Inflammatory macrophage treated with lipopolysaccharide for 1 hour (primary cell): ENCODE measurements at places on chromosomes 7 and 10.
A peak's percentile ranks its signal among the peaks of the same experiment; 100 is the strongest.

DNA sequence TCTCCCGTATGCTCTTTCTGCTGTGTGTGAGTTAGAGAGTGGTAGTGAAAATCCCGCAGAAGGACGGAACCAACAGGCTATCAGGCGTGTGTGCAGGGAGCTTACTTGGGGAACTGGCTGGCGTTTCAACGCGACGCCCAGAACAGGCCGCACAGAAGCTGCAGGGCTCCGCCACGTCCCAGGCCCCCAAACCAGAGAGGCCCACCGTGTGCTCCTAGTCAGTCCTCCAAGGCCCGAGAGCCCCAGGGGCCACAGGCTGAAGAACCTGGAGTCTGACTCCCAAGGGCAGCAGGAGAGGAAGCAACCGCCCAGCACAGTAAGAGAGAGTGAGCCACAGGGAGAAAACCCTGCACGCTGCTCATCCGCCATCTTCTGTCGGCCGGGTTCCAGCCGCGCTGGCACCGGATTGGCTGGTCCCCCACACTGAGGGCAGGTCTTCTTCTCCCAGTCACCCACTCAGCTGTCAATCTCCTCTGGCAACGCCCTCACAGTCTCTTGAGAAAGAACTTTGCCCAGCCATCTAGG, 730.6 kb upstream of the VSTM2A start:
- DNase-seq = no peak

GRCh38 chr7:17493446-17493845, 195.0 kb downstream of the AHR start:
- DNase-seq = no peak

- DNase-seq = peak; percentile 35
These were observed 232.5 kb downstream of the SKIDA1 start for GRCh38 chr10:21292763-21293517.

- DNase-seq = no peak
These were observed 296.1 kb upstream of the SEMA3A start for GRCh38 chr7:84490661-84491060.

DNA sequence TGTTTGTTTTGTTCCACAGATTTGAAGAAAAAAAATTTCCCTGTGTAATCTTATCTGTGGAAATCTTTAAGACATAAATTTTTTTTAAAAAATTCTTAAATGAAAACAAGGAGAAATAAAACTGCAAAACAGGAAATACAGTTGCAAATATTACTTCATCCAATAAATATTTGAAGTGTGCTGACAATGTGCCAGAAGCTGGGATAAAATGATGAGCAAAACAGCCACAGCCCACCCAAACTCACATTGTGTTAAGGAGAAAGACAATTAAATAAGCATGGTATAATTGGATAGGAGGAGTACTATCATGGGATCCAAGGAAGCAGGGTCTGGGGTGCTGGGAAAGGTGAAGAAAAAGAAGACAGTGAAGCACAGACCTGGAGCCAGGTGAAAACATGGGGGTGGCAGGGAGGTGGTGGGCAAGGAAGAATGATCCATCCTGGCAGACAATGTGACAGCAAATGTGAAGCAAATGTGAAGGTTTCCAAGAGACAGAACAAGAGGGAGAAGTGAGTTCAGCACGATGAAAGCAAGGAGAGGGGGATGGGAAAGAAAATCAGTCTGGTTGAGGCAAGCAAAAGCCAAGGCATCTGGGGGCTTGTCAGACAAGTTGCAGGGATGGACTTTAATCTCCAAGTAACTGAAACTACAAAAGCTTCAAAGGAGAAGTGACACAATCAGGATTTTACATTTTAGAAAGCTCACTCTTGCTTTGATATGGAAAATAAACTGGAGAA, 135.9 kb downstream of the HIBADH start:
- DNase-seq = no peak

DNA sequence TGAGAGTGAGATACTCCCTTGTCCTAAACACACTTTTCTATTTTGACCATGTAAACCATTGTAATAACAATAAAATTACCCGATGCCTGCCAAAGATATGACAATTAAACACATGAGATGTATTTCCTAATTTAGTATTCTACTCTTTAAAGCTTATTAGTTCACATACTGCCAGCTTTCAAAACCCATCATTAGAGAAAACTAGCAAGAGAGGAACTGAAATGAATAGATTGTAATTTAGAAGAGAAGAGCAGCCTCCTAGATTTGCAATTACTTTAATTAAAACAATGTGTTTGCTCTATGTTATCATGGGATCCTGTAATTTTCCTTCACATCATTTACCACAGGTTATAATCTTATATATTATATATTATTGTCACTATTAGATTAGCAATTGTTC, 428.2 kb downstream of the THSD7A start:
- no peak for DNase-seq

DNA sequence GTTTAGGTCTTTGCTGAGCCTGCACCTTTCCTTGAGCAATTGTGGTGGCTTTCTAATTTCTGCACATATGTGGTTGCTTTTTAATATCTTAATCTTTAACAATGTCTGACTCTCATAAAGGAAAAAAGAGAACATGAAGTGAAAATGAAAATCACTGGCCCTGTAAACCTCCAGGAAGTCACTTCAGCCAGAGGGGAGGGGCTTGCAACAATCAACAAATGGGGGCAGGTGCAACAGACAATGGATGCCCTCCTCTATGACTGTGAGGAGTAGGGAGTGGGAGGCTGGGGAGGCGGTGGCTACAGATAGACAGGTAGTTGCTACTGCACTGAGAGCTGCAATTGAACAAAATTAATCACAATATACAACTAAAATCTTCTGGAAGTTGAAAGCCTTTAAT, 1377.4 kb downstream of the XPNPEP1 start:
- DNase-seq = no peak

DNA sequence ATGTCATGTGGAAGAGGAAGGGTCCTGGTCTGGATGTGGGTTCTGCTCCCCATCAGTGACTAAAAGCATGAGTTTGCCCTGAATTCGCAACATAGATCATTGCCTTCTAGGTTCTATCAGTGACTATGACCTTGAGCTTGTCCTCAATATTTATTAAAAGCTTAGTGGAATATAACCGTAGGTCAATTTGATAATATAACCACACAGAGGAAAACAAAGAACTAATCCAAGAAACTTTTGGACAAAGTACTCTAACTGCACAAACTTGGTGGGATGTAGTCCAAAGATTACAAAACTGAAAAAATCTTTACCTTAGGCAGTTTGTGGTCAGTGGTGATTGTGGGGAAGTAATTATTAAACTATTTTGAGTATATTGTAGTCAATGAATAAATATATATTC, 152.9 kb downstream of the CYP26A1 start:
- DNase-seq = no peak

- DNase-seq = no peak
These were observed 37.6 kb downstream of the KCNH2 start for GRCh38 chr7:150940431-150941102.

DNA sequence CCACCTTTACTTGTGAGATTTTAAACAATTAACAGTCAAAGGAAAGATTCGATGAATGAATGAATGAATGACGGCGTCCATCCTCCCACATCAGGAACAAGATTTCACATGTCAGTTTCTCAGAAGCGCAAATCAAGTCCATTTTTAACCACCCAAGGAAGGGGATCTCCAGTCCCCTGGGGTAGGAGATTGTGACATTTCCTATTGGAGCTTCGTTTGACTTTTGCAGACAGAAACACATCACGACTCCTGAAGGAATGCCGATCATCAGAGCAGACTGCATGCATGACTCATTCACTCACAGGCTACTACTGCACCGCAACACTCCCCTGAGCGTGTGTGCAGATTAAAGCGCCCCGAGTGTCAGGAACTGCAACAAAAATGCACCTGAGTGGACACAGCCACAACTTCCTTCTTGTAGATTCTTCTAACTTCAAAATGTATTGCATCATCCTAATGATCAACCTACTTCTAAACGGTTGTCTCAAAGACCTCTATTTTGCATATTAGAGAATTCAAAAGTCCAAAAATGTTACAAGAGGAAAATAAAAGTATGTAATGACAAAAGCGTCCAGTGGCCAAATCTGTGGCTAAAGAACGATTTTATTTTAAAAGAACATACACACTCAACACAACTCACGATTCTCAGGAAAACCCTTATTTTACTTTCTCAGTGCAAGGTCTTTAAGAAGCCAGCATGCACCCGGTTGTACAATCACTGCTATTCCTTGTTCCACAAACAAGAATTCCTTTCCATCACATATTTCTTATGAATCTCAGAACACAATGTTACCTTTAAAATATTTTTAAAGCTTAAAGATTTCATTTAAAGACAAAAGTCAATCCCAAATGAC, 172.6 kb downstream of the FAM107B start:
- DNase-seq = peak; percentile 90

DNA sequence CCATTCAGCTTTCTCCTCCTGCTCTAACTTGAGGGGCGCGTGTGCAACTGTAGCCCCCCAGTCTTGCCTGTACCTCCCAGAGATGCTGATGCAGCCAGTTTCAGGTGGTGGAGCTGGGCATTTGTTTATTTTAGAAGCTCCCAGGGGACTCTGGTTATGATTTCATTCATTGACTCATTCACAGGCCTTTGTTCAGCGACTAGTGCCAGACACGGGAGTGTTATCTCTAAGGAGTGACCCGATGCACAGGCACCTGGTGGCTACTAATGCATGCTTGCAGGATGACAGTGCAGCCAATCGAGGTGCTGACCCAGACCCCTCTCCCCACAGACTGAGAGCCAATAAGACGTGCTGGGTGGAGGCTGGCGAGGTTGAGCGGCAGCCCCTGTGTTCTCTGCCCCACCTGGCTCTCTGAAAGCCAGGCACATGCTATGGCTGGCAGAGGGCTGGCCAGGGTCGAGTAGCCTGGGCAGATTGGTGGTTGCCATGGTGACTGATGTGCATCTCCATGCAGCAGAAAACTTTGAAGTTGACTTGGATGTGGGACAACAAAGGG, 19.7 kb upstream of the SLC18A2 start:
- no peak for DNase-seq

GRCh38 chr7:7122033-7122478, 60.3 kb upstream of the C1GALT1 start:
- no peak for DNase-seq

DNA sequence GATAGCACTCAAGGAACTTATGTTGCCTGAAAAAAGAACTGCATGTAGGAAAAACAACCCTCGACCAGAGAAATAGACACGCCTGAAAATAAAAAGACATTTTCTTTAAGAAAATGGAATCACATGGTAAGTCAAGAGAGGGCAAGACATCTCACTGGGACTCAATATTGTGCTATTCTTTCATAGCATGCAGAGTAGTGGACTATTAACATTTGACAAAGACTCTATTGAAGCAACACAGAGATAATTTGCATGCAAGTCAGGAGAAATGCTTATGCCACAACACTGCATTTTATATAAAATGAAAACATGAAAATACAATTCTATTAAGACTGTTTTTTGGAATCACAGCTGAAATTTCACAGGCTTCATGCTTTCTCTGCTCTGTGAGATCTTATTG, 77.9 kb upstream of the RHOBTB1 start:
- DNase-seq = no peak

GRCh38 chr7:418636-419280, 100.9 kb downstream of the PDGFA start:
- no peak for DNase-seq

- peak; percentile 67 for DNase-seq
These were observed 284.9 kb upstream of the SEMA3D start for GRCh38 chr7:85471740-85472139.

GRCh38 chr10:109592391-109592790, 330.9 kb downstream of the XPNPEP1 start:
- no peak for DNase-seq

GRCh38 chr10:117429643-117430265, 54.5 kb upstream of the PDZD8 start:
- no peak for DNase-seq

DNA sequence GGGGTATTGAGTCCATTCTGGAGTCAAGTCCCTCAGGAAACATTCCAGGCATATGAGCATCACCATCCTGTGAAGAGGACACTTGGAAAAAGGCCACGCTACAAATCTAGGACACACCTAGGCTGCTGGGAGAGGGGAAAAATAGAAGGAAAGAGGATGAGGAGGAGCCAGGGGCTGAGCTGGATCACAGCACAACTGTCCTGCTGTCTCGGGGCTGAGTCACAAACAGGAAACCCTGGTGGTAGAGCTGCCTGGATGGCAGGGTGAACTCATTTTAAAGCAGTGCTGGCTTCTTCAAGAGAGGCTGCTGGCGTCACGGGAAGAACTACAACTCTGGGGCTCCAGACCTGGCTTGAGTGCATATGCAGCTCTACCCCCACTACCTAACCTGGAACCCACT, 151.5 kb downstream of the RNF216 start:
- peak; percentile 15 for DNase-seq

GRCh38 chr7:99837649-99838361, 10.0 kb downstream of the CYP3A43 start:
- DNase-seq = peak; percentile 49

DNA sequence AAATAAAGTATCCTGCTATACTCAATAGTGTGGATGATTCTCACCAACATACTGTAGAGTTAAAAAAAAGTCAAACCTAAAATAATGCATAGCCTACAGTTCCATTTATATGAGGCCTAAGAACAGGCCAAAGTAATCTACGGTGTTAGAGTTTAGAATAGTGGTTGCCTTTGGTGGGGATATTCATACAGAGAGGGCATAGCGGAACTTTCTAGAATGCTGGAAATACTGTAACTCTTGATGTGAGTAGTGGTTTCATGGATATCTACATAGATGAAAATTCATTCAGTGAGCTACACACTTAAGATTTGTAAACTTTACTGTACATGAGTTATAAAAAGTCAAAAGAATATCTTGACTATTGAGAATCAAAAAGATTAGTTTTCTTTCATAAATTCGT, 349.9 kb upstream of the NFE2L3 start:
- DNase-seq = no peak
